ENCODE measurements at places on chromosomes 5 and 9. TPM values are rescaled to one million over a fixed set of nuclear protein-coding genes. Genes with fewer than 3 reads are reported as not detected.

Gene NR5A1
- total RNA-seq: not detected

Gene PLEKHG4B
- 1.0 TPM for total RNA-seq

Gene NIPAL4
- 14.1 TPM for total RNA-seq

Gene ROPN1L
- 2.3 TPM for total RNA-seq

Gene OGN
- not detected for total RNA-seq

Gene CCL28
- total RNA-seq: 0.14 TPM

Gene ANKRD18B
- total RNA-seq: 4.2 TPM

Gene IFNA13
- not detected for total RNA-seq

Data from A549 treated with ZK216348 at 1 μM for 4 hours (cell line).